Smooth muscle cell of the brain vasculature (primary cell): ENCODE measurements at places on chromosomes 16 and 17.

- DNase-seq: no peak
These were observed 6.6 kb upstream of the N4BP1 start for GRCh38 chr16:48616571-48616970.

DNA sequence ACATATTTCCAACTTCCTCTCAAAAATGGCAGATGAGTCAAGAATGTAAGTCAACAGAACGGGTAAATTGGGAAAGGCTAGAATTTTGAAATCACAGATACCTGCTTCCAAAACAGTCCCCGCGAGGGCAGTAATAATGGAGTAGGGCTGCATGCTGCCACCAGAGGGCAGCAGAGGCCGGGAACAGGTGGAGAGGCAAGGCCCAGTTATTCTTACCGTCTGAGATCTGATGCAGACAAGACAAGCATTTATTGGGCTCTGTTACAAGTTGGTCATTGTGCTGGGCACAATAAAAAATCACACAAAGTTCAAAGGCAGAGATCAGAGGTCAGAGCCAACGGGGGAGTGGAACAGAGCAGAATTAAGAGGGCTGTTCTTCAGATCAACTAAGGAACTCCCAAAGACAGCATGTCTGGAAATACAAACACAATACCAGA is 8.8 kb upstream of the MLKL start:
- peak; percentile 52 for DNase-seq

DNA sequence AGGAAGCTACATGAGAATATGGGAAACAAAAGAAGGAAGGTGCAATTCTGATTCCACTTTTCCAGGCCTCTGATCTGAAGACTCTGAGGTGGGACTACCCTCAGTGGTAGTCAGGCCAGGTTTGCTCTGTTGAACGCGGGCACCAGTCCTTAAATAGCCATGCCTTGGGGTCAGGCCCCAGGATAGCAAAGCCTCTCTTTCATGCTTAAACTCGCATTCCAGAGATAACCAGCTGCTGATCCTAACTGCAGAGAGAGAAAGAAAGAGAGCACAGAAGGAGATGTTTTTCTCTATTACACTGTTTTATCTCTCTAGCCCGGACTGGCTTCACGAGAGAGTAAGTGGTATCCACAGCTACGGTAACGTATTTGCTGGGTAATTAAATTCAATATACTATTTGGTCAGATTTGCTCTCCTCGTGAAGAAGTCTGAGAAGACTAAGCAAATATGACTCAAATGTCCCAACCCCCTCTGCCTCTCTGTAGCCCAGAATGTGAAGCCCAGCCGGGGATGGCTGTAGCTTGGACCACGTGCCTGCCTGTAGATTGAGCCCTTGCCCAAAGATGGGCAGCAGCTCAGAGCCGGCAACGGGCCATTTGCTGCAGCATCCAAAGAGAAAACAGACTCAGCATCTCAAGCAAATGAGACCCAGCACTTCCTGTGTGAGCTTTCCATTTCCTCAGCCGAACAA is 122.2 kb downstream of the SMG6 start:
- peak; percentile 36 for DNase-seq

DNA sequence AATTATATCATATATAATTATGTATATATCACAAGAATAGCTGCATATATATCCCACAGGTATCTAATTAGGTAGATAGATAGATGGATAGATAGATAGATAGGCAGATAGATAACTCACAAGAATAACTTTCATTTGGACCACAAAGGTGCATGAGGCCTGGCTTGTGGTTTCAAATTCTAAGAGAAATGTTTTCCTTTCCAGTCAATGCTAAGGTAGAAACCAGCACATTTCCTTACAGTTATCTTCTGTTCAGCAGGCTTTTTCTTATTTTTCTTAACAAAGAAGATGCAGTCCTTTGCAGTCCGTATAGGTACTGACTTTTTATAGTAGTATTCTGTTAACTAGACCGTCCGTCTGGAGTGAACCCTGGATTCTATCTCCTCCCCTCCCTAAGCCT is 152.9 kb upstream of the ANKFN1 start:
- DNase-seq: no peak

GRCh38 chr17:13230350-13231264 is 212.8 kb upstream of the ELAC2 start:
- no peak for DNase-seq

DNA sequence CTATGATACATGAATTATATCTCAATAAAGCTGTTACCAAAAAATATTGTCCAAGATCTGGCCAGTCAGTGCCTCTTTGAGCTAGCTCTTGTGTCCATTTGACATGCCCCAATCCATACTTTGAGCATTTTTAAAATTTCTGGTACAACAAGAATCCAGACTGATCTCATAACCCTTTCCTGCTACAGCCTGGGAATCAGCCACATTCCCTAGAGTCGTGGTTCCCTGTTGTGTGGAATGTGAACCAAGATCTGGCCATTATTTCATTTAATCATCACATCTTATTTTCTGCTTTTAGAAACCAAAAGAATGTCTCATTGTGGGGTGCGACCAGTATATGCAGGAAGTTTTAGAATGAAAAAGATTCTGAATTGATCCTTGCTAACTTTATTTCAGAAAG is 34.3 kb upstream of the RPRML start:
- no peak for DNase-seq

DNA sequence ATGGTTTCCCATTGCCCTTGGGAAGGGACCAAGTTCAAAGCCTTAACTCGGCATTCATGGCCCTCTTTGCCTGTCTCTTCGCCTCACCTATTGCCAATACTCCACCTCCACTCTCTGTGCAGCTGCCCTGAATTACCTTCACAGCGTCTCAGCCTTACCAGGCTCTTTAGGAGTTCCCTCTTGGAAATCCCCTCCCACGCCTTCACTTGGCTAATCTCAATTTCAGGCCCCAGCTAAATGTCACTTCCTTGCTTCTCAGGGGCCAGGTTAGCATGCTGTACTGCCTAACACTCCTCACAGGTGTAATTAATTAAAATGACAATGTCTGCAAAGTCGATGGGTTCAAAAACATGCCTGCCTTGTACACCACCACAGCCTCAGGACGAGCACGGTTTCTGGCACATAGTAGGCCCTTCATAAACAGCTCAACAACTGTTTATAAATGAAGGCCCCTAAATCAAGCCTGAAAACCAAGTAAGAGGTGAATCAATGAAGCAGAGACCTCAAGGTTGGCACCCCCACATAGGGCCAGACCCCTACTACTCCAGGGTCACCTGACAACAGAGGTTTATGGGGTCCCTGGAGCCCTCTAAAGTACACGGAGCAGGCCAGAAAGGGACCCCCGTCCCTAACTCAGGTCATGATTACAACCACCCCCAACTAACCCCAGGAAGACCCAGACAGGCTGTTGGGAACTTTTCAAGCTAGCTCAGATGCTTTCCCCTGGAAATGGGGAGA is 11.2 kb upstream of the EEF2K start:
- no peak for DNase-seq

DNA sequence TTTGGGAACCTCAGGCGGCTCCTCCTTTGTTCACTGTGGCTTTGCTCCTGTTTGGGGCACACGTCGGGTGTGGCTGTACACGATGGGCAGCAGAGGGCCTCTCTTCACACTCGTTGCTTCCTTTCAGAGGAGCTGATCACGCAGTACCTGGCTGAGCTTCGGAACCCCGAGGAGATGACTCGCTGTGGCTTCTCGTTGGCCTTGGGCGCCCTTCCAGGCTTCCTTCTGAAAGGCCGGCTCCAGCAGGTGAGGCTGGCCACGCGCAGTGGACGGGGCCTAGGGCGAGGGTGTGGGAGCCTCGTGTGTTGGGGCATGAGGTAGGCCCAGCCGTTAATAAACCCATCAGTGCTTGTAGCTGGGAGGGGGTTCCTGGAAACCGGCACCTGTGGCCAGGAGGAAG is 85.0 kb upstream of the ZNF750 start:
- no peak for DNase-seq

- no peak for DNase-seq
These were observed 9.8 kb downstream of the HLF start for GRCh38 chr17:55274355-55275255.

DNA sequence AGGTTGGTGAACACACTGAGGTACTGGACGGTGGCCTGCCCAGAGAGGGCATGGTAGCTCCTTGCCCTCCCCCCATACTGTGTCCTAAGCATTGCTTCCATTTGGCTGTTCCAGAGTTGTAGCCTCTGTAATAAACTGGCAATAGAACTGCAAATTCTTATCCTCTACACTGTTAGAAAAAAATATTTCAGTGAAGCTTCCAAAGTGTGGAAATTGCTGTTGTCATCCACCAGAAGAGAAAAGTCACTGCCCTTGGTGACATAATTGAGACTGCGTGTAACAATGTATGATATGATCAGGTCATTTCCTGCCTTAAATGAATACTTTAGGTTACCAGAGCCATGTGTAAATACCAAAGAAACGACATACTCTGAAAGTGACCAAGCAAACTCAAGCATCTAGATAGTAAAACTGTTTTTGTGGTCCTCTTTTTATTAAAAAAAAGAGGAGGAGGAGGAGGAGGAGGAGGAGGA is 65.9 kb downstream of the CEP95 start:
- no peak for DNase-seq

- DNase-seq: no peak
These were observed 1.0 kb downstream of the RHBDL3 start for GRCh38 chr17:32266389-32267301.

DNA sequence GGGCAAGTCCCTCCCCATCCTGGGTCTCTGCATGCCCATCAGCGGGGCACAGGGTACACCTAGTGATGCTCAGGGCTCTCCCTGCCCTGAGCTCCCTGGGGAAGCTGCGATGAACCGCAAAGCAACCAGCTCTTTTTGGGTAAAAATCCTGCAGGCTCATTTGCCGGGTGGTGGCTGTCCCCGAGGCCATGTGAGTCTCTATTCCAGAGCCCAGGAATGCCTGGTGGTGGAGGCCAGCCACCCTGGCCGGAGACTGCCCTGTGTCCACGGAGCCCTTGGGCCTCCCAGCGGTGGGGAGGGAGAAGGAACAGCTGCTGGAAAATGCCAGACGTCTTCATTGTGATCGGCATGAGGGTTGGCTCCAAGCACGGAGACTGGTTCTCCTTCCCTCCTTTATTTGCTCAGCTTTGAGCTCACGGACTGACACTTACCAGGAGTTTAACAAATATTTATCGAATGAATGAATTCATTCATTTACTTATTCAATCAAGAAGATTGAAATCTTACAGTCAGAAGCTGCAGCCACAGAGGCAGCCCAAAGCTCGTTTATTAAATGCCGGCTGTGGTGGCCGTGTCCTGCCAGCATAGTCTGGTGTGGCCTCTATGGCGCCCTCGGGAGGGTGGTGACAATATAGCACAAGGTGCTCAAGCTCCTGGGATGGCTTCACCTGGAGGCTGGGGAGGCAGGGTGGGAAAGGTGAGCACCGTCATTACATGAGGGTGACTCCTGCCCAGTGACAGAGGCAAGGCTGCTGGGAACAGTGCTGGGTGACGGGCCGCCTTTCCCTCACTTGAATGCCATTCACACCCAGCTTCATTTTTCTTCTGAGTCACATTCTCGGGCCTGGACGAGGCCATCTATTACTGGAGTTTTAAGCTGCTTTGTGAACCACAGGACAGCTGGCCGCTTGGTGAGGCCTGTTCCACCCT is 31.1 kb upstream of the JPH3 start:
- no peak for DNase-seq

DNA sequence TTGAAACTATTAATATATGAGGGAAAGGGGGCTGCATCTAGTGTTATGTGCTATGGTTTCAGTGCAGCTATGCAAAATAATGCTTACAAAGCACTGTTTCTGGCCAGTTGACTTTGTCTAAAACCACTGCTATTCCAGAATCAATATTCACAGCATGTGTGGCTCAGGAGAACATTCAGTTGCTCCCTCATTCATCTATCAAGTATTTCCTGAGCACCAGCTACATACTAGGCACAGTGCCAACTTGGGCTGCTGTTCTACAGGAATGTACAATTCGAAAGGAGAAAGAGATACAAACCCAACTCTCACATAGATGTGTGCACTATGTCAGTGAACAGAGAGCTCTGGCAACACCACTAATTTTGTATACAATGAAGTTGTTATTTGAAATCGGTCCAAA is 183.0 kb downstream of the PHKB start:
- peak; percentile 81 for DNase-seq

GRCh38 chr17:8692916-8693315 is 51.7 kb downstream of the CCDC42 start:
- DNase-seq: no peak

DNA sequence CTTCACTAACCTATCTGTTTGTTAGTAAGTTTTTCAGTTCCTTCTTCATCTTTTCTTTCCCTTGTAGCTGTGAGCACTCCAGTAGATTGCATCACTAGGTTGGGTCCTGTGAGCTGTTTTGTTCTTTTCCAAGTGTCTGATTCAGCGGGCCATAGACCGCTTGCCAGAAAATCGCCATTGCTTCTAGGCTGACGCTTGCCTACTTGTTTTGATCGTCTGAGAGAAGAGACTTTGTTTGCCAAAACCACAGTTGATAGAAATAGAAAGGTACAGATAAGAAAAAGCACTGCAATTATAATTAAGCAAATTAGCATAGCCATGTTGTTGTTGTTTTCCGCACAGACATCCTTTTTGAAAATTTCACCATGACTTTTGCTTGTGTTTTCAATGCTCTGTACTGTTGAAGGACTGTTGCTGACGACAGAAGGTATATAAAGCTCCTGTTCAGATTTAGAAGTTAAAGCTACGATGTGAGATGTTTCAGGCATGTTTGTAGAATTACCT is 3.1 kb downstream of the EVI2A start:
- no peak for DNase-seq

- no peak for DNase-seq
These were observed 112.1 kb downstream of the SNX11 start for GRCh38 chr17:48219617-48220016.

DNA sequence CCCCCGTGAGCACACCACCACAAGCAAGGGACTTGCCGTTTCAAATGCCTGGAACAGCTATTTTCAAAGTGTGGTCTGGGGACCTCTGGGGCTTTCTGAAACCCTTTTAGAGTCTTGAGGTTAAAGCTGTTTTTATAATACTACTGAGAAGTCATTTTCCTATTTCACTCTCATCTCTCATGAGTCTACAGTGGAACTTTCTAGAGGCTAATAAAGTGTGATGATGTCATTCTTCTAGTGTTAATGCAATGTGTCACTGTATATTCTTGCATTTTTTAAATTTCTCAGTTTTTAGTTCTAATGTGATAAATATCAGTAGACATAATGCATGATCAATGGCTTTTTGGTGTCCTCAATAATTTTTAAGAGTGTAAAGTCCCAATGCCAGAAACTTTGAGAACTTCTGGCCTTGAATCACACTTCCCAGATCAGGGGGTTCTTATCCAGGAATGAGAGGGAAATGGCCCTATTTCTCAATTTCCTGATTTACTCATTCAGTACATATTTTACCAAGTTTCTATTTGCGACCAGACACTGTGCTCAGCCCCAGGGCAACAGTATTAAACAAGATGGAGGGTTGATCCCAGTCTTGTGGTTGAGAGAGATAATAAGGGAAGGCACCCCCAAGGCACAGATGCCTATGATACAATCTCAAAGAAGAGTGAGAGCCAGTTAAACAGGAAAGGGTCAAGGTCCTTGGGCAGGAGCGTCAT is 444.0 kb downstream of the HS3ST3B1 start:
- DNase-seq: no peak

GRCh38 chr17:65892912-65893377 is 299.0 kb downstream of the CEP112 start:
- DNase-seq: no peak
